Neural crest cell (in vitro differentiated cells): ENCODE measurements at places on chromosomes 5 and 9. TPM values are rescaled to one million over a fixed set of nuclear protein-coding genes. Genes with fewer than 3 reads are reported as not detected.

SVEP1 gene
- 1.3 and 1.5 TPM in 2 replicates for total RNA-seq

RBM22 gene
- total RNA-seq: 64.6 and 65.2 TPM in 2 replicates

THBS4 gene
- 6.9 and 10.0 TPM in 2 replicates for total RNA-seq

TSC1 gene
- total RNA-seq: 50.9 and 57.4 TPM in 2 replicates

LCP2 gene
- not detected in 2 replicates for total RNA-seq

TGFBI gene
- 3.9 and 4.6 TPM in 2 replicates for total RNA-seq

ACOT12 gene
- total RNA-seq: not detected in 2 replicates

CDC20B gene
- not detected in 2 replicates for total RNA-seq

GDA gene
- total RNA-seq: 11.5 and 12.3 TPM in 2 replicates

OR1J4 gene
- not detected in 2 replicates for total RNA-seq

ENTPD8 gene
- 0.12 and 0.14 TPM in 2 replicates for total RNA-seq

CEP72 gene
- total RNA-seq: 27.2 and 29.4 TPM in 2 replicates

CDH9 gene
- total RNA-seq: 0.14 TPM in 1 of 2 replicates, not detected in the other

PLAC8L1 gene
- total RNA-seq: 1.8 and 3.3 TPM in 2 replicates

FBP2 gene
- total RNA-seq: not detected in 2 replicates

CWC27 gene
- 29.4 and 36.5 TPM in 2 replicates for total RNA-seq

SURF6 gene
- 22.4 and 23.9 TPM in 2 replicates for total RNA-seq

SOWAHA gene
- not detected in 2 replicates for total RNA-seq

PCDHGA9 gene
- total RNA-seq: 0.72 and 0.86 TPM in 2 replicates

LCN1 gene
- total RNA-seq: not detected in 2 replicates

PCDHA7 gene
- 1.9 and 2.3 TPM in 2 replicates for total RNA-seq

ARHGEF28 gene
- total RNA-seq: 0.91 and 0.93 TPM in 2 replicates

CKMT2 gene
- 0.86 TPM in 1 of 2 replicates, not detected in the other for total RNA-seq

IL3 gene
- total RNA-seq: not detected in 2 replicates

C5orf34 gene
- total RNA-seq: 11.0 and 11.4 TPM in 2 replicates

CFAP157 gene
- total RNA-seq: 0.16 TPM in 1 of 2 replicates, not detected in the other

PHF24 gene
- 0.63 and 1.2 TPM in 2 replicates for total RNA-seq

OTP gene
- total RNA-seq: 2.1 and 3.1 TPM in 2 replicates

KIAA1958 gene
- 44.7 and 46.7 TPM in 2 replicates for total RNA-seq

ZNF169 gene
- total RNA-seq: 5.9 and 7.6 TPM in 2 replicates

VCAN gene
- 234 and 236 TPM in 2 replicates for total RNA-seq

PKD2L2 gene
- total RNA-seq: not detected in 2 replicates

GAS1 gene
- total RNA-seq: 23.3 and 24.6 TPM in 2 replicates

CCL19 gene
- not detected in 2 replicates for total RNA-seq

CLIC3 gene
- total RNA-seq: not detected in 2 replicates

CXXC5 gene
- total RNA-seq: 29.2 and 30.4 TPM in 2 replicates

ZDHHC11B gene
- total RNA-seq: 3.0 and 3.5 TPM in 2 replicates

MLANA gene
- not detected in 2 replicates for total RNA-seq

NPR3 gene
- 6.8 and 8.5 TPM in 2 replicates for total RNA-seq

SIL1 gene
- 13.7 and 16.0 TPM in 2 replicates for total RNA-seq

PRLR gene
- total RNA-seq: 0.58 and 0.64 TPM in 2 replicates

TAF1L gene
- not detected in 2 replicates for total RNA-seq

NPM1 gene
- total RNA-seq: 2,514 and 2,574 TPM in 2 replicates

NDST1 gene
- total RNA-seq: 108 and 112 TPM in 2 replicates

ARHGEF37 gene
- total RNA-seq: 1.9 and 2.3 TPM in 2 replicates

OTULINL gene
- total RNA-seq: 3.4 and 5.3 TPM in 2 replicates

PDZD2 gene
- 0.65 and 1.3 TPM in 2 replicates for total RNA-seq

ANKRD31 gene
- total RNA-seq: 0.39 and 0.51 TPM in 2 replicates

BHMT2 gene
- total RNA-seq: not detected in 2 replicates
